ENCODE measurements at places on chromosomes 4 and X.

- DNase-seq, result no peak
These were observed 210.2 kb downstream of the COX7B2 start for GRCh38 chr4:46698891-46699290.

GRCh38 chrX:67574696-67575095, 30.9 kb downstream of the AR start:
- DNase-seq, result no peak

DNA sequence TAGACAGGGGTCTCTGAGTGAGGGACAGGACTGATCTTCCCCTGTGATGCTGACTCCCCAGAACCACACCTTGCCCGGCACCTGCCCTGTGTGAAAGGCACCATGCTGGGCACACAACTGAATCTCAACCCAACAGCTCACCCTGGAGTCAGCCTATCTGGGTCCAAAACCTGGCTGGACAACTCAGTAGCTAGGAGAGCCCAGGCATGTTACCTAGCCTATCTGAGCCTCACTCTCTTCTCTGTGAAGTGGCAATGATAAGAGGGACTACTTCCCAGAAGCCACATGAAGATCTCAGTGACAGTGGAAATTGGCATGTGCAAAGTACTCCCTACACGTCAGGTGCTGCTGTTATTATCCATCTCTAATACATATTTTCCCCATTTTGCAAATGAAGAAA, 44.8 kb upstream of the PPP2R2C start:
- no peak for DNase-seq

GRCh38 chrX:20664774-20665173, 398.1 kb upstream of the RPS6KA3 start:
- DNase-seq, result no peak

- no peak for DNase-seq
These were observed 27.5 kb downstream of the SULT1E1 start for GRCh38 chr4:69832326-69833030.

DNA sequence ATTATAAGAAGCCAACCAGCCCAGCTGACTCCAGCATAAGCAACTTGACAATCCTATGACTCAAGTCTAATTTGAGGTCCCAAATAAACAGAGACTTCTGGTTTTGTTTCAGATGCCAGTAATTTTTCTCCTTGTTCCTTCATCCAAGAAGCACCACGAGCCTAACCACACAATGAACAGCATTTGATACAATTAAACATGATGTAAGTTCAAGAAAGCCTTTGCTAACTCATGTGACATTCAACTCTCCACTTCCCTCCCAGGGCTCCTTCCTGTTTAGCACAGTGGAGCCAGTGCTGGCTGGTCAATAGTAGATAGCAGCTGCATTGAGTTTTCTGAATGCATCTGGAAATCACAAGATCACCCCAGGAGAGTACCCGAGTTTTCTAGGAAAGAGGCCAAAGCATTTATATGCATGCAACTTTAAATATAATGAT, 206.3 kb downstream of the ARHGAP24 start:
- no peak for DNase-seq

DNA sequence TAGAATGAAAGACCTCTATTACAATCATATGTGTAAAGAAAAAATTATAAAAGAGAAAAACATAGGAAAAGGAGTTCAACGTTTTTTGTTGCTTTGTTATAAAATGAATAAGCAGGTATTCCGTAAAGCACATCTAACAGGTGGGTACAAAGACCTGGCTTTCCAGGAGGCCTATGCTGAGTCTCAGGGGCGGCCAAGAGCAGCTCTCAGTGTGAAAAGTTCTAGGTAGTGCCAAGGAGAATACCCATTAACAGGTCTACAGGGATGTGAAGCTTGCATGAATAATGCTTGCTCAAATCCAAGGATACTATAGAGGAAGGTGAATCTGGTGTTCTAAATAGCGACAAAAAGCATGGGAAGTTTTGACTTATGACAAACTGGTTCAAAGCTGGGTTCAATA, 944.4 kb downstream of the PDHA2 start:
- DNase-seq, result no peak

GRCh38 chr4:25993395-25994185, 79.6 kb downstream of the SMIM20 start:
- DNase-seq, result no peak

- no peak for DNase-seq
These were observed 231.7 kb upstream of the PPARGC1A start for GRCh38 chr4:24121395-24122175.

DNA sequence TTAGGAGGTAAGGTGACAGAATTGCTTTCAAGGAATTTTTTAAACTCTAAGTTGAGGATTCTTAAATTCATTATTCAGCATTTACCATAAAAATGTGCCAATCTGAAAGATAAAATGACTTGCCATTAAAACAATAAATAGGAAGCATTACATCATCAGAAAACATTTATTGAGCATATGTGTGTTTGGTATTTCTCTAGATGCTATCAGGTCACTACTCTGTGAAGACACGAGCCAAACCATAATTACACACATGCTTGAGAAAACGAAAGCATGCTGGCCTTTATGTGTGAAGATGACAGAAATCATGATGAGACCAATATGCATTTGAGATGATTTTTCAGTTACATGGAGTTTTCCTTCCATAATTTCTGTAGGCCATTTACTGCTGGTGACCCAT, 12.3 kb upstream of the IL21 start:
- no peak for DNase-seq

- no peak for DNase-seq
These were observed 408.2 kb downstream of the BCOR start for GRCh38 chrX:39689376-39690104.

DNA sequence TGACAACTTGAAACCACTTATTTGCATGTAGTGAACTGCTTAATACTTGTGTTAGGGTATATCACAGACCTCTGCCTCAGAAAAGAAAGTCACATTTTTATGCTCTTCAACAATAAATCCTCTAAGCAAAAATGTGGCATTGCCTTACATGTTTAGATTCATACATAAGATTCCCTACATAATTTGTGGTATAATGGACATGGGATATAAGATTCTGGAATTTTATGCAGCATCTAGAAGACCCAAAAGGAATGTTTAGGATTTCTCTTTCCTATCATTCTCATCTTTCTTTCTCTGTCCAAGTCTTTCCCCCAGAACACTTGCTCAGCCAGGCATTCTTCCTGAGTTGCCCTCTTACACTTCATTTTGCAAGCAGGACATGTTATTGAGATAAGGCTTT, 37.7 kb upstream of the TET2 start:
- no peak for DNase-seq

DNA sequence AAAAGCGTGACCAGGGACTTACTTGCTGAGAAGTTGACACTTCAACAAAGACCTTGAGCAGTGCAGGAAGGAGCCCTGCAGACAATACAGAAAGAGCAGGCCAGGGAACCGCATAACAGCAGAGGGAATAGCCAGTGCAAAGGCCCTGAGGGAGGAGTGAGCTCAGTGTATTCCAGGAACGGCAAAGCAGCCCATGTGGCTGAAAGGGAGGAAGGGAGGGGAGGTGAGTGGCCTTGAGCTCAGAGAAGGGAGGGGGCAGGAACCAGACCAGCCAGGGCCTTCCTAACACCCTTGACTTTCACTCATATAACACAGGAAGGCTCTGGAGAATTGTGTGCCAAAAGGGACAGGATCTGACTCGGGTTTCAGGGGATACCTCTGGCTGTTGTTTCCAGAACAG, 112.2 kb downstream of the BCOR start:
- no peak for DNase-seq

- DNase-seq, result no peak
These were observed 128.0 kb upstream of the SLC4A4 start for GRCh38 chr4:71210823-71211222.

GRCh38 chr4:108030332-108030731, 40.6 kb downstream of the HADH start:
- peak; percentile 71 for DNase-seq

- DNase-seq, result no peak
These were observed 23.2 kb upstream of the HOPX start for GRCh38 chr4:56704089-56704871.

- no peak for DNase-seq
These were observed 176.1 kb downstream of the AASDH start for GRCh38 chr4:56211202-56211601.

- DNase-seq, result no peak
These were observed 11.2 kb upstream of the DACH2 start for GRCh38 chrX:86137071-86137470.

DNA sequence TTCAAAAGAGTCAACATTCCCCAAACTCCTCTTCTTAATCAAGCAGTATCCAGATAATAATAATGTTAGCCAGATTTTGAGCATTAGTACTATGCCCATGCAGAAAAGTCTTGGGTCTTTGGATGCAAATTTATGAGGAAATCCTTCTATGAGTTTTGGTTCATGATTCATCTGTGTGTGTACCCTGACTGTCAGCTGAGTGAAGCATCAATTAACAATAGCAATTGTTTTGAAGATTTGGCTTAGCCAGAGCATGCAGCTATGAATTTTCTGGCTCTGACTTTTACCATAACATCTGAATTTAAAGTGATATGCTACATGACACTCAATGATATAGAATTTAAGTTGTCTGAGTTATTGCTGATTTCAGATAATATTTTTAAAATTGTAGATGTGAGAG, 145.8 kb downstream of the KLHL4 start:
- DNase-seq, result no peak

- DNase-seq, result no peak
These were observed 25.4 kb upstream of the PDE5A start for GRCh38 chr4:119653990-119654389.

GRCh38 chr4:99071159-99071558, 17.4 kb downstream of the ADH5 start:
- DNase-seq, result no peak

DNA sequence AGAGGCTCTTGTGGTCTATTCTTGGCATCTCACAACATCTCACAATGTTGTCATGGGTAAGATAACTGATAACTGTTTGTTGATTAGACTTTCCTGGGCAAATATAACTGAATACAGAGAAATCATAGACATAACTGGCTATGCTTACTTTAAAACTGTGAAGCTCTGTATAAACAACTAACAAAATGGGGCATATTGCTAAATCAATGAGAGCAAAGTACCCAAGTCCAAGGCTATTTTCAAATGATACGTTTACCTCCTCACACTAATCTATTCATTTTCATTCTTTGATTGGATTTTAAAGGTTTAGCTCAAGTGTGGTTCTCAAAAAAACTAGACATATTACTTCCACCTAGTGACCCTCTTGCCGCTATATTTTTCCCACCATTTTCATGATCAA, 38.6 kb downstream of the AMELX start:
- no peak for DNase-seq

DNA sequence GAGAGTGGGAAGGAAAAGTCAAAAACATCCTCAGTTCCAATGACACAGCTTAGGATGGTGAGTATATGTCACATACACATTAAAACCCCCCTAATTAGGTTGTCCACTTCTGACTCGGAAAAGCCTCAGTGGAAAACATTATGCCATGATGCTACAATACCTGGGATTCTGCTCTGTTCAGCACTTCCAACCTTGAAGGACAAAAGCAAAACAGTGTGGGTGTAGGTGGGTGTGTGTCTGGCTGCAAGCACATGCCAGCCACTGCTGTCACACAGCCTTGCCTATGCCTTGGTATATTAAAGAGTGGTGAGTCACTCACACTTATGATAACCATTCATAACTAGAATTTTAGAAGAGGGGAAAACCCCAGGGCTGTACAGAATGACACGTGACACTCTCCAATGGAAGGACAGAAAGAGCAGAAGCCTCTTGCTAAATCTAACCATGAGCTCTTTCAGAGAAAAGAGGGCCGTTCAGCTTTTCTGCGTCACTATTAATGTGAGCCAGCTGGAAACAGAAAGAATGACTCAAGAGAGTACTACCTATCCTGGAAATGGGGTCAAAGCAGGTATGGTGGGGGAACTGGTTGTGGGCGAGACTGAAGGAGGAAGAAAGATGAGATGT, 159.6 kb downstream of the TET2 start:
- DNase-seq, result peak; percentile 60

DNA sequence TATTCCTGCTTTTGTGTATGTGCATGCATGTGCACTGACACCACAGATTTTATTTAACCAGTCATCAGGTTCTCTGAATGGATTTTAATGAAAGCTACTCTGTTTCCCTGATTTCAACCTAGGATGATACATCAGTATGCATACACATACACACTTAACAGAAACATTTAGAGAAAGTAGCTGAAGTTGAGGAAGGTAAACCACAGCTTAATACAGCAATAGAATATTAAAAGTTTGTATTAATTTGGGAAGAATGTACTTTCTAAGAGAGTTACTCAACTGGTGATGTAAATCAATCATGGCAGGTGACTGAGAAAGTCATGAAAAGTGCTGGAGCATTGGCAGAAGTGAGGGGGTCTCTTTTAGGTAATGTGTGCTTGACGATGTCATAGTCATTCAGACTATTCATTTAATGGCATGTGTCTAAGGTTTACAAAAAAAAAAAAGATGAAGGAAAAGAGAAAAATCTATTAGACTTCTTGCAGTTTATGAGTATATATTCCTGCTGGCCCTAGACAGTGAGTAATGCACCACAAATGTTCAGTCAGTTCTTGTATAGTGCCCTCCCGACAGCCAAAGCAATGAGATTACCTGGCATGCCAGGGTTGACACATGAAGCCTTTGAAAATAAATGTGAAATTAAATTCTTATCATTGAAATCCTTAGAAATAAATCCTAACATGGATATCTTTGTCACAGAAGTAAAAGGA, 187.6 kb downstream of the RAPGEF2 start:
- DNase-seq, result no peak

DNA sequence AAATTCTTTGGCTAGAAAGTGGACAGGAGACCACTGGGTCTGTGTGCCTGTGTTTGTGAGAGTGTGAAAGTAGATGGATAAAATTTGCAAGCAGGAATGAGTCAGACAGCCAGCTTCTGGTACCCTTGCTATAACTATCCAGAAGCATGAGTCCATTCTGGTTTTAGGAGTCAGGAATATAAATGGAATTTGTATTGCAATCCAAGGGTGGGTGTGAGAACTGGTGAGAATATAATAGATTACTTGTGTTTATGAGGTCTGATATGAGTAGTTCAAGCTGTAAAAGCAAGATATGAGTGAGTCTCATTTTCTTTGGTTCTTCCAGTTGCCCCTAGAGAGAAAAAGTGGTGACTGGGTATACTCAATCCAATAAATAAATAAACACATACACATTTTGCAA, 212.7 kb upstream of the TAPT1 start:
- DNase-seq, result no peak

Measured in activated CD4-positive, alpha-beta T cell treated with anti-CD3 and anti-CD28 coated beads for 4 hours (primary cell).